ENCODE measurements at places on chromosomes 5 and 9.

- no peak for DNase-seq
Measured at GRCh38 chr9:70519912-70520724, 105.7 kb upstream of the KLF9 start.

DNA sequence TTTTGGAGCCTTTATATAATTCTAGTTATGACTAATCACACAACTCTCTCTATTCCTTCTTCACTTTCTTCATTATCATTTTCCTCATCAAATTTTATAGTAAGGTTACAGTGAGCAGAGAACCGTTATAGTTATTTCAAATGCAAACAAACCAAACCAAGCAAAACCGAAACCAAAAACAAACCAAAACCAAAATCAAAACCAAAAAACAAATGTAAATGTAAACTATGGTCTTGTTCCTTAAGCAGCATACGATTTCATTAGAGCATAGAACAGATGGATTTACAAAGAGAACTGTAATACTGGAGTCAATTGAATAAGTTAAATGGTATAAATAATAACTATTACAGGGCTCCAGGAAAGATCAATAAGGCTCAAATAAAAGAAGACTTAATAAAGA lies 447.1 kb downstream of the LRRC70 start:
- DNase-seq = no peak

- no peak for DNase-seq
Measured at GRCh38 chr5:116507051-116507537, 67.5 kb downstream of the SEMA6A start.

- DNase-seq = no peak
Measured at GRCh38 chr5:109692852-109693251, 3.1 kb downstream of the MAN2A1 start.

GRCh38 chr5:13987843-13988464 lies 43.5 kb upstream of the DNAH5 start:
- DNase-seq = no peak

DNA sequence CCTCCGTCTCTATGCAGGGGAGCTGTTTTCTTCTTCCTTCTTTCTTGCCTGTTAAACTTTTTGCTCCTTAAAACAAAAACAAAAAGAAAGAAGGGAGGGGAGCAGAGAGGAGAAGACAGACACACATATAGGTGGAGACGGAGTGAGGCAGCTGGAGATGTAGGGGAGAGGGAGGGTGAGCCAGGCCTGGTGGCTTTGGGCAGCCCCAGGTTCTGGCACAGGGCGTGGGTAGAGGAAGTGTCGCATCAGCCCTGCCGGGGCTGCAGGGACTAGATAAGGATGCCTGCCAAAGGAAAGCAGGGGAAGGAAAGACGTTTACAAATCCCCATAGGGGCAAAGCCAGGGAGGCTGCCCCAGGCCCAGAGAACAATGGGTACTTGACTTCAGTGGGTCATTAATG lies 38.7 kb upstream of the PTGS1 start:
- no peak for DNase-seq

- no peak for DNase-seq
Measured at GRCh38 chr9:97735070-97735600, 38.0 kb upstream of the XPA start.

GRCh38 chr9:131257266-131258025 lies 18.9 kb downstream of the FAM78A start:
- DNase-seq = no peak

GRCh38 chr5:1642221-1642620 lies 118.5 kb upstream of the LPCAT1 start:
- DNase-seq = no peak

GRCh38 chr9:16825971-16826625 lies 44.4 kb downstream of the BNC2 start:
- no peak for DNase-seq

- no peak for DNase-seq
Measured at GRCh38 chr5:116135344-116135743, 50.5 kb downstream of the COMMD10 start.

DNA sequence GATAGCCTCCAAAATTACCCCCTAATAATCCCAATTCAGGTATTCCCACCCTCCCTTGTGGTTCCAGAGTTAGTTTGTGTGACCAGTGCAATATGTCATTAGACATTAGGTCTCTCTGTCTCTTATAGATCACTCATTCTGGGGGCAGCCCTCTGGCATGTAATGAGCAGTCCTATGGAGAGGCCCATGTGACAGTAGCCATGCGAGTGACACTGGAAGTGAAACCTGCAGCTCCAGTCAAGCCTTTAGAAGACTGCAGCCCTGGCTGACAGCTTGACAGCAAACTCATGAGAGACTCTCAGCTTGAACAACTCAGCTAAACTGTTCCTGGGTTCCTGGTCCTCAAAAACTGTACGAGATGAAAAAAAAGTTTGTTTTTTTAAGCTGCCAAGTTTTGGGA lies 54.0 kb upstream of the HSPB3 start:
- DNase-seq = no peak

- no peak for DNase-seq
Measured at GRCh38 chr5:55915783-55916182, 64.6 kb downstream of the IL31RA start.

DNA sequence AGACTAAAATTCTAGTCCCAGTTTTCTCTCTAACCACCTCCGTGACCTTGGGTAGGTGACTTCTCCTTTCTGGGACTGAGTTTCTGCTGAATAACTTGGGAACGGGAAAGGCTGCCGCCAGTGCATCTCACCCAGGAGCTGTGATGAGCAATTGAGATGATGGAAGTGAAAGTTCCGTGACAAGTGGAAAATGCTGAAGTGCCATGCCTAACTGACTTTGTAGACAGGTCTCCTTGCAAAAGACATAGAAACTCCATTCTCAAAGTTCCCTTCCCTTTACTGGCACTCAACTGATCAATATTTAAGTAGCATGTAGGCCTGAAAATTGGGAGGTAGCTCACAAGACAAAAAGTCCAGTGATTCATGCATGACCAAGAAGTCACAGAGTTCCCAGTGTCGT lies 6.3 kb upstream of the ADAM19 start:
- DNase-seq = no peak

DNA sequence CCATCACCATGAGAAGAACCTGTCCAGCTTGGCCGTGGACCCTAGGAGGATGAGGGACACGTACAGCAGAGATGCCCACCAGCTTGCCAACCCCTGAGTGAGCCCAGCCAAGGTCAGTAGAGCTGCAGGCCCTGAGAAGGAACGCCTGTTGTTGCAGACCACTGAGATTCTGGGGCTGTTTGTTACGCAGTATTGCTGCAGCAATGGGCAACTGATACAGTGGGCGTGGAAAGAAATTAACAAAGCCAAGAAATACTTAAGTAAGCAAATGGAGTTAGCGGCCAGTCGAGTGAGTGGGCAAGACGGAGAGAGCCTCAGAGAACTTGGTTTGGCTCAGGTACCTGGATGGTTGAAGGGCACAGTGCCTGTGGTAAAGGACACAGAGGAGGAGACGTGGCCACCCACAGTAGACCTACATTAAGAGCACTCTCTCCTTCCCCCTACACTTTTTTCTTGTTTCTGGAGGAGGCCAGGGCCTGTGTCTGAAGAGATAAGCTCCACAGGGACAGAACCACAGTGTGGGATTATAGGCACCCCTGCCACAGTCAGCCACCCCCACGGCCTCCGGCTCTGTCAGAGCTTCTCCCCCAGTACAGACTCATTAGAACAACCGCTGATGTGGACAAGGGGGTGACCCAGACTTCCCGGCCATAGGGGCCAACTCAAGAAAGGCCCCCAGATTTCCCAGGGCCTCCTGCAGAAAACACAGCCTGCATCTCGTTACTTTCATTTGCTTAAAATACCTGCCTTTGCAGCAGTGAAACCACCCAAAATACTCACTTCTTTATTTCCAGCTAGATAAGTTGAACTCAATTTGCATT lies 40.1 kb upstream of the GRHPR start:
- no peak for DNase-seq

DNA sequence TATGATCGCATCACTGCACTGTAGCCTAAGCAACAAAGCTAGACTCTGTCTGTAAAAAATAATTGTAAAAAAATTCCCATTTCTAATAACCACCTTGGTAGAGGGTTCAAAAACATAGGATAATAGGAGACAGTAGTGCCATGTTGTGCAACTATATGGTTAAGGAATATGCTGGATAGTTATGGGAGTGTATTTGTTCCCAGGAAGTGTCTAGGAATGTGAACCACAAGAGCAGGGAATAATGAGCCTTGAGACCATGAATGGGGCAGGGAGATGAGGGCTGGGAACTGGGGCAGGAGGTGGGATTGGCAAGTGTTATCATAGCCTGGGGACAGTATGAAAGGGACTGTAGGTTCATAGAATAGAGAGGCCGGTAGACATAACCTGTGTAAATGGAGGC lies 50.4 kb downstream of the RUSC2 start:
- no peak for DNase-seq

- DNase-seq = no peak
Measured at GRCh38 chr9:97510797-97511654, 9.6 kb downstream of the TMOD1 start.

GRCh38 chr9:68871236-68871635 lies 142.7 kb downstream of the PRKACG start:
- no peak for DNase-seq

DNA sequence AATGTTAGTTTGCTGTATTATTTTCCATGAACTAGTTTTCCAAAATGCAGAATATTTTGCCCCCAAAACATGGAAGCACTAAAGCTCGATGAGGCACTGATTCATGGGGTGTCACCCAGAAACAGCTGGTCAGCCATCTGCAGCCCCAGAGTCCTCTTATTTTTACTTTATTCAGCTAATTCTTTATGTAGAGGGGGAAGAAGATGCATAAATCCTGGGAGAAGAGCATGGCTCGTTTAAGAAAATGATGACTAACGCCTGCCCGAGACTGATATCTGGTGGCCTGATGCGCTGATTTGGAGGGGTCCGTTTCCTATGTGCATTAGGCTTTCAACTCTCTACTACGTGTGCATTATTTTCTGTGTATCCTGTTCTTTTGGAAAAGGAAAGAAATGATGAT lies 390.3 kb upstream of the MEF2C start:
- DNase-seq = no peak

- DNase-seq = no peak
Measured at GRCh38 chr9:14752271-14752670, 29.7 kb upstream of the CER1 start.

- DNase-seq = no peak
Measured at GRCh38 chr5:67331296-67331925, 134.8 kb upstream of the CD180 start.

DNA sequence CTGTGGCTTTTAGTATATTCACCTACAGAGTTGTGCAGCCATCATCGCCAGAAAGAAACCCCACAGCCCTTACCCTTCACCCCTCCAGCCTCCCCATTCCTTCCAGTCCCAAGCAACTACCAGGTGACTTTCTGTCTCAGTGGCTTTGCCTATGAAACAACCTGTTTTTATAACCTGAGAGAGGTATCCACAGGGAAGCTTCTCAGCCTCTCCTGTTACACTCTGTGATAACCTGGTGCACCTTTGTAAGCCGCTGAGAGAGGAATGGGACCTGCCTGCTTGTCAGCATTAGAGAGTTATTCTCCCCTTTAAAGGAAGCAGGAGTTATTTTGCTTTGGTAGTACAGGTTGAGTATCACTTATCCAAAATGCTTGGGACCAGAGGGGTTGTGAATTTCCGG lies 93.6 kb downstream of the TRIO start:
- DNase-seq = no peak

GRCh38 chr5:2131196-2131595 lies 248.5 kb upstream of the IRX4 start:
- DNase-seq = no peak

- DNase-seq = no peak
Measured at GRCh38 chr5:158458086-158458485, 599.1 kb upstream of the CLINT1 start.

- no peak for DNase-seq
Measured at GRCh38 chr5:134077926-134078580, 36.4 kb upstream of the TCF7 start.

GRCh38 chr5:6760686-6761085 lies 47.5 kb downstream of the TENT4A start:
- DNase-seq = no peak

GRCh38 chr9:130927338-130927737 lies 11.7 kb downstream of the FIBCD1 start:
- DNase-seq = no peak

GRCh38 chr9:112061152-112061740 lies 113.9 kb downstream of the SUSD1 start:
- no peak for DNase-seq

GRCh38 chr5:81161012-81161601 lies 72.0 kb upstream of the CKMT2 start:
- DNase-seq = no peak

- no peak for DNase-seq
Measured at GRCh38 chr5:6235726-6236125, 142.6 kb downstream of the MED10 start.

Data from stimulated activated CD4-positive, alpha-beta T cell treated with anti-CD3 and anti-CD28 coated beads, TNF-alpha, amount 100 ng/mL, for 1 hour (primary cell).